ENCODE measurements at places on chromosomes 16 and 17.
A peak's percentile ranks its signal among the peaks of the same experiment; 100 is the strongest.

- DNase-seq: peak; percentile 44
Measured at GRCh38 chr16:77169650-77170236, 21.2 kb upstream of the MON1B start.

- no peak for DNase-seq
Measured at GRCh38 chr16:71626858-71627213, 852 bp downstream of the MARVELD3 start.

DNA sequence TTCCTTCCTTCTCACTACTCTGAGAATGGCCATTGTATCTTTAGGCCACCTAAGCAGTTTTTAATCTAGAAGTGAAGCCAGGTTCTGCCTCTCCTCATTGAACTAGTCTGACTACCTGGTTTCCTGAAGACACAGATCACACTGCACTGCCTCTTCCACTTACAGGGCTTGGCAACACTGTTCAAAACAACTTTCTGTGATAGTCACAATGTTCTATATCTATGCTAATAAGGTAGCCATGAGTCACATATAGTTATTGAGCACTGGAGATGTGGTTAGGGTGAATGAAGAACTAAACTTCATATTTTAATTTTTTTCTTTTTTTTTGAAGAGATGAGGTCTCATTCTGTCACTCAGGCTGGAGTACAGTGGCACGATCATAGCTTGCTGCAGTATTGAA, 26.9 kb downstream of the RND2 start:
- no peak for DNase-seq

- DNase-seq: no peak
Measured at GRCh38 chr16:53064081-53064578, 9.3 kb downstream of the CHD9 start.

DNA sequence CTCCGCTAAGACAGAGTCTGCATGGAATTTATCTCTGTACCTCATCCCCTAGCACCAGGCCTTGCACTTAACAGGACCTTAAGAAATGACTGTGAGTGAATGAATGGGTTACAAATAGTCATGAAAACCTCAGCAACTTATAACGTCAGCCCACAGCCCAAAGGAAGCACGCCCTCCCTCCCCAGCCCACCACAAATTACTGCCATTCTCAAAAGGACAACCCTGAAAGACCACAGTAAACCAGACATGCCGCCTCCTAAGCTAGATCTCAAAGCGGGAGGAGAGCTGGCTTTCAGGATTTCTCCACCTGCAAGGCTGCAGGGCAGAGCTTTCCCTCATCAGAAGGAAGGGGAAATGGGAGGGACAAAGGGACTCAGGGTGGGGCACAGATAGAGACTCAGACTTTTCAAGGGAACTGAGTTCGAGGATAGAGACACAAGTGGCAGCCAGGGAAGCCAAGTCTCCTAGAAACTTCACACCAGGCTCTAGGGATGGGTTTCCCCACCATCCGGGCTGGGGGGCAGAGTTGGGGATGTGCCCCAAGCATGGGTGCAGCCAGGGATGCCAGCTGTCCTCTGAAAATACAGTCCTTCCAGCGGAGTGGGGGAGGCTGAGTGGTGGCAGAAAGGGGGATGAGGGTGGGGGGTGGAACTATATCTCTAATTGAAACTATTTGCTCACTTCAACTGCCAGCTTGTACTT, 56.7 kb downstream of the PLXDC1 start:
- no peak for DNase-seq

- DNase-seq: no peak
Measured at GRCh38 chr16:84843149-84844048, 23.6 kb downstream of the CRISPLD2 start.

DNA sequence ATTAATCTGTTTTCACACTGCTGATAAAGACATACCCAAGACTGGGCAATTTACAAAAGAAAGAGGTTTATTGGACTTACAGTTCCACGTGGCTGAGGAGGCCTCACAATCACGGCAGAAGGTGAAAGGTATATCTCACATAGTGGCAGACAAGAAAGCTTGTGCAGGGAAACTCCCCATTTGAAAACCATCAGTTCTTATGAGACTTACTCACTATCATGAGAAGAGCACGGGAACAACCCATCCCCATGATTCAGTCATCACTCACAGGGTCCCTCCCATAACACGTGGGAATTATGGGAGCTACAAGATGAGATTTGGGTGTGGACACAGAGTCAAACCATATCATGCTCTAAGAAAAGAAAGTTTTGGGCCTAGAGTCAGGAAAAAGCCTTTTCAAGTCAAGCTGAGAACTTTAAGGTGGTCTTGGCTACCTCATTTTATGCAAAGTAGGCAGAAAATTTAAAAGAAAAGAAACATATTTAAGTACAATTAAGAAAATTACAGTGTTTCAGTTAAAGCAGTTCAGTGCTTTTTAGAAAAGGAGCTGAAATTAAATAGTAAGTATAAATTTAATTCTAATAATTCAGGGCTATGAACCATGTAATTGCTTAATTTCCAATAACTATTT, 24.9 kb upstream of the CRYM start:
- DNase-seq: no peak

DNA sequence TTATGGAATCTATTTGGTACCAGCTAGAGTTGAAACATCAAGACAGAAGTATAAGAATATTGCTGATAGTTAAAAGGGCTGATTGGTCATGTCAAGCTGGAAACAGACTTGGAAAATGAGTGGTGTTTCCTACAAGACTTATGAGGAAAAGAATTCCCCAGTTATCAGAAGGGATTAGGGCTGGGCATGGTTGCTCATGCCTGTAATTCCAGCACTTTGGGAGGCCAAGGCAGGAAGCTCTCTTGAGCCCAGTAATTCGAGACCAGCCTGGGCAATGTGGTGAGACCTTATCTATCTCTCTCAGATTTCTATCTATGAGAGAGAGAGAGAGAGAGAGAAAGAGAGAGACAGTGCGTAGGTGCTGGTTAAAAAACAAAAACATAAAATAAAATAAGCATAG, 139.5 kb upstream of the PMFBP1 start:
- no peak for DNase-seq

DNA sequence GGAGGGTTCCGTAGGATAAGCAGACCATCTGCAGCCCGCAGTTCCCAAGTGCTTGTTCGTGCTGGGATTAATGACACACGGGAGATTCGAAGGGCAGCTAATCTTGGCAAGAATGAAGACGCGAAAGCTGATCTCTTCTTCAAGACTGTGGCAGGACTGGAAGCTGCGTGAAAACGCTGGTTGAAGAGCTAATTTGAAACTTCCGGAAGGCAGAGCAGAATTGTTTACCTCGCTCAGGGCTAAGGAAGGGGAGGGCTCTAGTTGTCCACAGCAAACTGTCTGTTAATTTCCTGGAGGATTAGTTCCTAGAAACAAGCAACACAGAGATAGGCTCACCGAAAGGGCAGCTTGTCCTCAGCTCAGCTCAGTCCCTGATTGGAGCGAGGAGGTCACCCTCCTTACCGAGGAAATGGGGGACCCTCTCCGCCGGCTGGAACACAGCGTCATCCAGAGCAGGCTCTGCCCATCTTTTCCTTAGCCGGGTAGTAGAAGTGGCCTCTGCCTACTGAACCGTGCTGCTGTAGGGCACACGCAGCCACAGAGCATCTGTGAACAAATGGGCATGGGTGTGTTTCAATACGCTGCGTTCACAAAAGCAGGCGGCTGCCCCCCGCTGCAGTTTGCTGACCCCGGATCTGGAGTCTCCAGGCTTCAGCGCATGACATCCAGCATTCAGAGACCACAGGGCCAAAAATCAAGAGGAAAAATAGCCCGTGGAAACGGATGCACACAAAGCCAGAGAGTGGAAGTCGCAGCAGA, 16.7 kb upstream of the BAIAP2 start:
- no peak for DNase-seq

DNA sequence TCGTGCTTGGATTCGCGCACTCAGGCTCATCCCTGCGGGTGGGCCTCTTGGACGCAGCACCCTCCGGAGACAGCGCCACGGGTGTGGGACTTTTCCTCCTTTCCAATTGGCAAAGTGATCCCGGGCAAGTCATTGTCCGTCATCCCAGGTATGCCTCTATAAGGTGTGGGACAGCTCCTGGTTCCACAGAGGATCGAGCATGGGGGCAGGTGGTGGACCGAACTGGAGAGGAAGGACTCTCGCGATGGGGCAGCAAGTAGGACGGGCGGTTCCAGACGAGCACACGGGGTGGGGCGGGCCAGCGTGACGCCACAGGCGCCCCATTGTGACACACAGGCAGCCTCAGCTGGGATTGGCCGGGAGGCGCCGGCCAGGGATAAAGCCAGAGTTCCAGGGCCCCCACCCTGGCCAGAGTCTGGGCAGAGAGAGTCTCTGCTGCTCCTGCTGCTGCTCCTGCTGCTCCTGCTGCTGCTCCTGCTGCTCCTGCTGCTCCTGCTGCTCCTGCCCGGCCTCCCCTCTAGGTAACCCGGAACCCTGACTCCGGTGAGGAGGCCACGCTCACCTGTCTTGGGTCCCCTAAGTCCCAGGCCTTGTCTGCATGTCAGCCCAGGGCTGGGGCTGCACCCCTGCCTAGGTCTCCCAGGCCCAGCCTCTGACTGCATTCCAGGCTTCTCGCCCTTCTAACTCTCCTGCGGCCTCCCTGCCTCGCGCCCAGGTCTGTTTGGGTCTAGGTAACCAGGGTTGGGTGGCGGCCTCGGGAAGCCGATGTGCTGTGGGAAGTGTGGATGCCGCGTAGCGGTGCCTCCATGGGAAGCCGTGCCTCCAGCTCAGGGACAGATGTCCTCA, 38.5 kb upstream of the SLC47A1 start:
- no peak for DNase-seq

DNA sequence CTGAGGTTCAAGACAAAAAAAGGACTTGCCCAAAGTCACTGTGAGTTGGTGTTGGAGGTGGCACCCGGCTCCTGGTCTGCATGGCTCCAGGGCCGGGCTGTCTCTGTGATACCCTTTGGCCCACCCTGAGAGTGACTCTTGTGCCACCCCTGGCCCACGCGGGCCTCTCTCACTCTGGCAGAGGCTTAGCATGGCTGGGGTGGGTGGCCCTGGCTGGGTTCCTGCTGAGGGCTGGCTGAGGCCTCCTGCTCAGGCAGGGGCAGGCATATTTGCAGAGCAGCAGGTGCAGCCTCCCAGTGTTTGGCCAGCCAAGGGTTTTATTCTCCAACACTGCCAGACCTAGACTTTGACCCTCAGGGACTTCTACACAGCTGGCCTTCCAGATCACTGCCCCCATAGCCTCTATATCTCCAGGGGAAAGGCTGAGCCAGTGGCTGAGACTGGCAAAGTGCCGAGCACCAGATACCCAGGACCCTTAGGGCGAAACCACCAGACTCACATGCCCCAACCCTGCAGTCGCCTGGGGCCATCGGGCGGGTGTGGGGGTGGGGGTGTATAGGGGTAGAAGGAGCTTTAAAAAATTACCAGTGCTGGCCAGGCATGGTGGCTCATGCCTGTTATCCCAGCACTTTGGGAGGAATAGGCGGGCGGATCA, 21.5 kb upstream of the ADGRG1 start:
- DNase-seq: no peak

Measured in hematopoietic multipotent progenitor cell treated with erythropoietin and hydrocortisone succinate and interleukin-3 and kit ligand, for 17 days (in vitro differentiated cells).